ENCODE measurements at places on chromosomes 5 and 9.

DNA sequence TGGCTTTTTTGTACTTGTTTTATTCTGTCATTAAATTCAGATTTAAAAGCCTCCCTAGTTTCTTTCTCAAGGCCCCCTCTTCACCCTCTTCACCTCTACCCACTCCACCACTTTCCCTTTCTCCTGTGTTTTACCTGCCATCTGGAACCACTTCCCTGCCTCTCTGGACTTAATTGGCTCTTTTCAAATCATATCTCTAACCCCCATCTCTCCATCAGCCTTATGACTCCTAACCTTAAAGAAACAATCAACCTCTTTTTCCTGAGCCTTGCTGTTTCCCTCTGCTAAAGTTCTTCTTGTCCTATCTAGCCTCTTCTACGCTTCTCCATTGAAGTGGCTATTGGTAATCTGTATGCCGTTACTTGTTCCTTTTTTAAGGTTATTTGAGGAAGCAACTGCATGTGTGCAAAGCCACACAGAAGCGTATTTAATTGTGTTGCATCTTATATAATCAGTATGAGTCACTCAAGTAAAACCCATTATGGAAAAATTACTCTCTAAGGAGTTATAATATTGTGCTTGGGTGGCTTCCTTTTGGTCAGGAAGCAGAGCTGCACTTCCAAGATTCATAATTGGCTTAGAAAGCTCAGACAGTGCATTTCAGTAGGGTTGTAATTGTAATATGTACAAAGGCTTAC, 653.6 kb upstream of the ITGA1 start:
- no peak for DNase-seq

- DNase-seq = no peak
Measured at GRCh38 chr9:36150574-36151315, 14.2 kb downstream of the GLIPR2 start.

GRCh38 chr5:59660737-59661136, 232.8 kb downstream of the PDE4D start:
- DNase-seq = no peak

- DNase-seq = no peak
Measured at GRCh38 chr5:177045631-177046030, 23.1 kb downstream of the ZNF346 start.

GRCh38 chr5:135010502-135011354, 23.3 kb downstream of the PITX1 start:
- peak; percentile 19 for DNase-seq

- DNase-seq = no peak
Measured at GRCh38 chr9:126932871-126933321, 18.3 kb downstream of the RALGPS1 start.

DNA sequence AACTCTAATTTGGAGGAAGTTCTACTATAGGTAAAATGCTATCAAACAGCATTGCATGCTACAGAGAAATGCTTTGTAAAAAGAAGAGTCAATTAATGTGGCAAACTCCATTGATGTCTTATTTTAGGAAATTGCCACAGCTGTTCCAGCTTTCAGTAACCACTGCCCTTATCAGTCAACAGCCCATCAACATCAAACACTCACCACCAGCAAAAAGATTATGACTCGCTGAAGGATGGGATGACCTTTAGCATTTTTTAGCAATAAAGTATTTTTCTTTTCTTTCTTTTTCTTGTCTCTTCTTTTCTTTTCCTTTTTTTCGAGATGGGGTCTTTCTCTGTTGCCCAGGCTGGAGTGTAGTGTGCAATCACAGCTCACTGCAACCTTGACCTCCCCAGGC, 26.0 kb downstream of the CRHBP start:
- no peak for DNase-seq

DNA sequence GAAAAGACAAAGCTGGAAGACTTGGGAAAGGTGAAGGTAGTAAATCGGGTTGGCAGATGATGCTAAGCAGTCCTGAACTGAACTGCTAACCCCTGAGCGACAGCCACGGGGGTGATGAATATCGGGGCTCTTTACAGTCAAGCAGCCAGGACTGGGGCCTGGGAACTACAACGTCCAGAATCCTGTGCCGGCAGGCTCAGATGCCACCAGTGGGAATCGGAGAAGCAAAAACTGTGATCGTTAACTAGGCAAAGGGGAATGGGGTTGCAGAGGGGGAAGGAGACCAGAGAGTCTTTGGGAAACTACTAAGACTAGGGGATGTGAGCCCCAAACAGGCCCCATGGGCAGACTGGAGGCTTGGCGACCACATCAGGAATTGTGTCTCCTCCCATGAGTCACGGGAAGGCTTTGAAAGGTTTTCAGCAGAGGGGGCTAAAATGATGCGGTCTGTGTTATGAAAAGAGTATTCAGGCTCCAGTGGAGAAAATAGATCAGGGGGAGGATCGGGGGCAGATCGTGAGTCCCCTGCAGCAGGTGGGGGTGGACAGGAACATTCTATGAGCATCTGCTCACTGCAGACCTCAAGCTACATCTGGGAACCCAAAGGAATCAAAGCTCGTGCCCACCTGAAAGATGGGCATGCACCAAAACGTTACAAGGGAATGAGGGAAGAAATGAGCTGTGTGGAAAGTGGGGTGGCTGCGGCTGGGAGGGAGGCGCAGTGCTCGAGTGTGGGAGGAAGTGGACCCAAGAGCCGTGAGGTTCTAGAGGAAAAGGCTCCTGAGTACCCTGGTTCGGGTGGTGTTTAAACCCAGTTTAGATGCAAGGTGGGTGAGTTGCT, 53.8 kb downstream of the HRH2 start:
- DNase-seq = no peak

DNA sequence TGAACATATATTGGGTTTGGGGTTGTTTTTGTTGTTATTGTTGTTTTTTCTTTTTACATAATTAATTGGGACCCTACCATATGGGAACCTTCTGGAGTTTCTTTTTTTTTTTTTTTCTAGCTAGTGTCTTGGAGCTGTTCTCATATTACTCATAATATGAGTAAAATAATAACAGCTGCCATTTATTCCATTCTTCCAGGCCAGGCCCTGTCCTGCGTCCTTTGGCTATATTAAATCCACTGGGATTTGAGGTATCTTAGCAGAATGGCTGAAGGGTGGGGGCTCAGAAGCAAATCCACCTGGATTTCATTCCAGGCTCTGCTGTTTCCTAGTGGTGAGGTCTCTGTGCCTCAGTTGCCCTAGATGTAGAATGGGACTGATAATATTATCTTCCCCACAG, 47.2 kb upstream of the RPL26L1 start:
- DNase-seq = no peak

- no peak for DNase-seq
Measured at GRCh38 chr9:98168941-98169488, 23.4 kb downstream of the CORO2A start.

- no peak for DNase-seq
Measured at GRCh38 chr9:121694600-121694999, 43.2 kb downstream of the DAB2IP start.

DNA sequence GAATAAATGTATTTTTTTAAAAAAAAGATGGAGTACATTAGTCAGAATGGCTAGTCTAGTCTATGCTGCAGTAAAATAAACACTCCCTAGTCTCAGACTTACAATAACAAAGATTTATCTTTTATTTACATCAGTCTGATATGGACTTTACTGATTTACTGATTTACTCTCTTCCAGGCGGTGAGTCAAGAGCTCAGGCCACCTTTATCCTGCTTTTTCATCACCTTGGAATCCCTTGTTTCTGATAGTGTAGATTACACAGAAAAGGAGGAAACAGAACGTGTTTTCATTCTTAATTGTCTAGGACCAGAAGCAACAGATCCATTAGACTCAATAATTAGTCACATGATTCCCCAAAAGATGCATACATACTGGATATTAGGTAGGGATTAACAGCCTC, 290.1 kb upstream of the TRPC7 start:
- DNase-seq = no peak

Data from D341Med (cell line).